ENCODE measurements at places on chromosomes 5 and 9.

DNA sequence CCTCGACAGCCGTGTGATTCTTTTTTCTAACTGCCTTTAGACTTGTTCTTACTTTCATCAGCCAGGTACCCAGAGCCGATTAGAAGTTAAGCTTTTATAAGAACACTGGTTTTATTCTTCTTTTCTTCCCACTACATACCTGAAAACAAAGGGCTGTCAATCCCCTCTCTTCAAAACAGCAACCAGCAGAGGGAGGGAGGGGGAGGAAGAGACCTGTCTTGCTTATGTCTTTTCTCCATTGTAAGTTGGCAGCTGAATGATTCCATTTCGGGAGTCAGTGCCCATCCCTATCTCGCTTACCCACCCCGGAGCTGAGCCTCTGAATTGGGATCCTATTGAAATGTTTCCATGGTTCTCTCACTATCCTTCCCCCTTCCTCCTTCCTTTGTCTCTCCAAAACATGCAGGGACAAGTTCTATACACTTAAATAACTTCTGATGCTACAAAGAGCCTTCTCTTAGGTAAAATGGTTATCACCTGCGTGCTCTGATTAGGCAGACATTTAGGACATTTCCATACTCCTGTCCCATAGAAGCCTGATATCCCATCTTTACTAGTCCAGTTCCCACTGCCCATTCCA is 83.9 kb upstream of the WWC1 start:
- DNase-seq = no peak

GRCh38 chr5:158382473-158382872 is 523.5 kb upstream of the CLINT1 start:
- DNase-seq = peak; percentile 70

- DNase-seq = no peak
Measured at GRCh38 chr9:4861736-4862451, 69.2 kb downstream of the RCL1 start.

DNA sequence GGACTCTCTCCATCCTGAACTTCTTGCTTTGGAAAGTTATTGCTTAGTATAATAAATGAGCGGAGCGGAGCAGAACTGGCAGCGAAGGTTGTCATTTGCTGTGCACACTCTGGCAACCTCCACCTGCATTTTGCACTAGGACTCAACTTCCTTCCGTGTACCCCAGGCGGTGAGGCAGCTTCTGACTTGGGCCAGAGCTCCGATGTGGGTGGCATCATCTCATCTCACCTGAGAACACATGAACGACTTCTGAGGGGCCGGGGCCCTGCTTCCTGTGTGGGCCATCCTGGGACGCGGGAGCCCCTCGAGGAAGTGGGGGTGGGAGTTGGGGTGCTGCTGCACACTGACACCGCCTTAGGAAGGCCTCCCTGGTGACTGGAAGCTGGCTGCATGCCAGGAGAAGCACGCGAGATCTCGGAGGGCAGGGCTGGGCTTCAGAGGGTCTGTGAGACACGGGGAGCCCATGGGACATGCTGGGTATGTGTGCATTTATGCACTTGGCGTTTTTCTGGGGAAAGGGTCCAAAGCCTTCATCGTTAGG is 56.5 kb upstream of the COL5A1 start:
- no peak for DNase-seq

DNA sequence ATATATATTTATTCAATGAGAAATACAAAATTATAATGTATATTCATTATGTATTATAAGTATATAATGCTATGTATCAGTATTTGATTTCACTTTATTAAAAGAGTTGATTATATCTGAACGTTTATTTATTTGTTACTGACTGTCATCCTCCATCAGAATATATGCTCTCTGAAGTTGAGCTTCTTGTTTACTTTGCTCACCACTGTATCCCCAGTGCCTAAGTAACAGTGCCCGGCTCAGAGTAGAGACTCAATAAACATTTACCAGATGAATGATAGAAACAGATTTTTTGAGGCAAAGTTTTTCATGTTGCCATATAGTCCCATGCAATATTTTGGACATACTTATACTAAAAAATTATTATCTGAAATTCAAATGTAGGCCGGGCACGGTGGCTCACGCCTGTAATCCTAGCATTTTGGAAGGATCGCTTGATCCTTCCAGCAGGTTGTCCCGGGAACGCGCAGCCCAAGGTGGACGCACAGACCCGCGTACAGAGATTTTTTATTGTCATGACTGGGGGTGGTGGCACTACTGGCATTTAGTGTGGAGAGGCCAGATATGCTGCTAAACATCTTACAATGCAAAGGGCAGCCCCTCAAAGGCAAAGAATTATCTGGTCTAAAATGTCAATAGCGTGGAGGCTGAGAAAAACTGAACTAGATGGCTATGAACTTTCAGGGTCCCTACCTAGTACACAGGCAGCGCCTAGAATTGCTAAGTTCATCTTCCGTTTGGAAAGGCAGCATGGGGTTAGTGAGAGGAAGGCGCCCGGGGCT is 761 bp upstream of the DNAJC25 start:
- no peak for DNase-seq

DNA sequence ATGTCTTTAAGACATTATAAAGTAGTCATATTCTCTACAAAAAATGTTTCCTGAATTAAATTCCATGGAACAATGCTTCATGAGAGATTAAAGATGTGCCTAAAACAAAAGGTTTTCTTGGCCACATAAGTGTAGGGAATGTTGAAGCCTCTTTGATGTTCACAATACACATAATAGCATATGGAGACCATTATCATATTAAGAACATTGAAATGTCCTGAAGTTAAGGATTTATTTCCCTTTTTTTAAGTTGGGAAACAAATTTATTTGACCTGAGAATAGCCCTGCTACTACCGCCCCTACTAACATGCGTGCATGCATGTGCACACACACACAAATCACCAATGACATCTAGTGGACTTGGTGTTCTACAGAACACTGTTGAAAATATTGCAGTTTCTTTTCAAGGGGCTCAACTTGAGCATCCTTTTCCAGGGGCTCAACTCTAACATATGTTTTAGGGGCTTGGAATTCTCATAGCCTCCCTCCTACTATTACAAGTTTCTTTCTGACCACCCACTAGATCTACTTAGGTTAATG is 124.9 kb upstream of the C6 start:
- no peak for DNase-seq

- no peak for DNase-seq
Measured at GRCh38 chr5:83472213-83472507, 616 bp downstream of the VCAN start.

GRCh38 chr5:164289526-164289925 is 784.1 kb downstream of the MAT2B start:
- no peak for DNase-seq

DNA sequence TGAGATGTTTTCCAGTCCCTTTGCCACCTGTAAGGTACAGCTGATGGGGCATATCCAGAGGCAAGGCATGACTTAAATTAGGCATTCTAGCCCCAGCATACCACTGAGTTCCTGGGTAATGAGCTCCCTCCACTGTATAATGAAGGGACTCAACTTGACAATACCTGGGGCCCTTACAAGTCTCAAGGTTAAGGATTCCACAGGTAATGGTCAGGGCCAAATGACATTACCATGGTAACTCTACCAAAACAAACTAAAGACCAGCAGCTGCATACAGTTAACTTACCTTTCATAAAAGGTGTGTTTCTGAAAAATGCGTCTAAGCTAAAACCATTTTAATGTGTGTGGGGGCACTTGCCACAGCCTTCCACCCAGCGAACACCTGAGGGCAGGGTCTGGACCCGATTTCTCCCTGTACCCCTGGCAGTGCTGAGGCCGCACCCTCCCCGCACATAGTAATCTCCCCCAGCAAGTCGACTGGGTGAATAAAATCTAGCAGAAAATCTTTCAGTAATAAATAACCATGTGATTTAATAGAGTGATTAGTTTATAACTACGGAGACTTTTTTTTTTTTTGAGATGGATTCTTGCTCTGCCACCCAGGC is 24.2 kb downstream of the CCDC69 start:
- DNase-seq = no peak

DNA sequence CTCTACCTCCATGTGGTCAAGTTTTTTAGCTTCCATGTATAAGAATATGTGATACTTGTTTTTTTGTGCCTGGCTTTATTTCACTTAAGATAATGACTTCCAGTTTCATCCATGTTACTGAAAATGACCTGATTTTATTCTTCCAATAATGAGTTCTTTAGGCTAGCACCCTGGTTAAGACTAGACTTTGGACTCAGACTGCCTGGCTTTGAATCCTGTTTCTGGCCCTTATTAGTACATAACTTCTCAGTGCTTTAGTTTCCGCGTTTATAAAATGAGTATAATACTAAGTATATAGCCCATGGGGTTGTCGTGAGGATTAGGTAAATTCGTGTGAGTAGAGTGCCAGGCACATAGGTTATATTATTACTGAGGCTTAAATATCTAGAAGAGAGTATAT is 18.5 kb downstream of the KIAA1958 start:
- DNase-seq = no peak

DNA sequence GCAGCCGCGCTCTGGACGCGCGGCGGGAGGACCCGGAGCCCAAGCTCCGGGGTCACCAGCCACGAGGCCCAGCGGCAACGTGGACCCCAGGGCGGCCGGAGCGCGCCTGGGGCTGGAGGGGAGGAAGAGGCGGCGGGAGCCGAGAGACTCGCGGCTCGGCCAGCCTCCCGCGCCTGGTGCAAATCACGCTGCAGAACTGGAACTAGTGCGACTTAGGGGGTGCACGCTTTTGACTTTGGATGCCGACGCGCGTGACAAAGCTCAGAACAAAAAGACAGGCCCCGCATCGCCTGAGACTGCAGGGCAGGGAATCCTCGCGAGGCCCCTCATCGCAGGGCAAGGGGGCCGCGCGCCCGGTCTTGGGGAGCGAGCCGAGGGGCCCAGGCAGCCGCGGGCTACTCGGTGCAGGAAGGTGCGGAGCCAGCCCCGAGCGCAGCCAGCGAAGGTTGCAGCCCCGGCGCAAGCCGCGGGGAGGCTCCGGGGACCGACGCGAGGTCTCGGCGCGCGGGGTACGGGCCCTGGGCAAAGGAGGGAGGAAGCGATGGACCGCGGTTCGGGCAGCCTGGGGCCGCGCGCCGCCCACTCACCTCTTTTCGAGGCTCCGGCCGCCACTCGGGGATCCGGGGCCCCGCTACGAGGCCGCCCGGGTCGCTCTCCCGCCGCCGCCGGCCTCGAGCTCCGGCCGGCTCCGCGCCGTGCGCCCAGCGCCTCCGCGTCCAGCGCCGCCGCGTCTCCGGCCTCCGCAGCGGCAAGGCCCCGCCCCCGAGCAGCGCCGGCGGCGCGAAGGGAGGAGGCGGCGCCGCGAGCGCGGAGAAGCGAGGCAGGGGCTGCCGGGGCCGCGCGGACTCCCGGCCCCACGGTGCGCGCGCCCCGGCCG is at the start of gene GOLM1:
TSS of gene GOLM1 (minus strand) at position 735 of the 877 bp plus-strand sequence. CDS start 20,238 bp downstream, outside the sequence.
- DNase-seq = peak; percentile 71

DNA sequence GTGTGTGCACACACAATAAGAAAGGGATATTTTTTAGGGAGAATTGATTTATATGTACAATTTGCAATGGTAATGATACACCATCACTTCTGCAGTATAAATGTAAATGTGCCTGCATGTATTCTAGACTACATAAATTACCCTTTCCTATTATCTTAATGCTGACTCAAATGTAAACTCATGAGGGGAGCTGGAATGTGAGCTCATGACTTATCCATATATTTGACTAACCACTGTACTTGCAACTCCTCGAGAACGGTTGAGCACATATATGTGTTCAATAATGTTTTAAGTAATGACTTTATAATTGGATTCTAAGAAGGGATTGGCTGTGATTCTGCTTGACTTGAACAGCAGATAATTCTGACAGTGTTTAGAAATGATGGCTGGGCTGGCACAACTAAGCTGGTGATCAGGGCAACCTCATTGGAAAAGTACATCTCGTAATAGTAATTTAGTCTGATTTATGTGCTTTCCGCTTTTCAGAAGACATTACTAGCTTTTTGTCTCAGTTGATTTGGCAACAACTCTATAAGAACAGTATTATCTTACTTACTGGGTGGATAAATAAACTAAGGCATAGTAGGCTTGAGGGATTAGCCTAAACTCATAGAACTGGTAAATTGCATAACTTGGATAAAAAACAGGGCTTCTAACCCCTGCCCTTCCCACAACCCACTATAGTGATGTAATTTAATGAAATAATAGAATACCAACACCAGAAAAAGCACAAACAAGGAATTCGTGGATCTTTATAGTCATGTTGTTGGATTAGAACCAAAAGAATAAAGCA is 130.2 kb upstream of the SPEF2 start:
- DNase-seq = no peak

- DNase-seq = no peak
Measured at GRCh38 chr9:133351908-133352634, 4.1 kb downstream of the RPL7A start.

- DNase-seq = peak; percentile 95
Measured at GRCh38 chr9:133121198-133121914, at the start of gene RALGDS. Gene RALGDS, minus strand, starts transcription at chr9:133121240. Its CDS starts 86 bp downstream, at chr9:133121154.

DNA sequence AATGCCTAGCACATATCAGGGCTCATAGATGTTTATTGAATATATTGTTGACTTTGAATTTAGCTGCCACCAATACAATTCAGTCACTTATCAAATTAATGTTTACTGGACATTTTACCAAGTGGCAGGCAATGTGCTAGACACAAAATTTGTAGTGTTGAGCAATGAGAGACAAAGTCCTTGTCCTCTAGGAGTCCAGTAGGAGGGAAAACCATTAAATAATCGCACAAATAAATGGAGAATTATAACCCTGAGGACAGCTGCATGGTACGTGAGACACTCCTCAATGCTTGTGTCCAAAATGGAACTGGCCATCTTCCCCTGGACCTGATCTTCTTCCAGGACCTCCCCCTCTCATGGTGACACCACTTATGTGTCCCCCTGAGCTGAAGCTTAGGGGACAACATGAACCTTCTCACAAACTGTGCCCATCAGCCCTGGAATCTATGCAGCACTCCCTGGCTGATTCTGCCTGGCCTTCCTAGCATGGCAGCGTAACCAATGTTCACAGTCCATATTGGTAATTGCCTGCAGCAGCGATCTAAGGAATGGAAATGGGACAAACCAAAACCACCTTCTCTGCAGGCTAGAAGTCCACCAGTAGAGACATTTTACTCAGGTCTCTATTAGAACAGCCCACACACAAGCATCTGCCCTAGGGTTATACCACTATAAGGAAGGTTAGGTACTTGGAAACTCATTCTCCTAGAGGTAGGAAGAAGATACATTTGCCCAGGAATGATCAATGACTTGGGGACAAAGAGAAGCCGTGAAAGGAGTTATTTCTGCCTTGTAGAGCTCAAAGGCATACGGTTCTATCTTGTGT is 75.5 kb downstream of the FGF1 start:
- DNase-seq = no peak

- no peak for DNase-seq
Measured at GRCh38 chr5:172850454-172850797, 16.4 kb downstream of the ERGIC1 start.

GRCh38 chr5:32949286-32949970 is 238.3 kb downstream of the NPR3 start:
- DNase-seq = no peak

DNA sequence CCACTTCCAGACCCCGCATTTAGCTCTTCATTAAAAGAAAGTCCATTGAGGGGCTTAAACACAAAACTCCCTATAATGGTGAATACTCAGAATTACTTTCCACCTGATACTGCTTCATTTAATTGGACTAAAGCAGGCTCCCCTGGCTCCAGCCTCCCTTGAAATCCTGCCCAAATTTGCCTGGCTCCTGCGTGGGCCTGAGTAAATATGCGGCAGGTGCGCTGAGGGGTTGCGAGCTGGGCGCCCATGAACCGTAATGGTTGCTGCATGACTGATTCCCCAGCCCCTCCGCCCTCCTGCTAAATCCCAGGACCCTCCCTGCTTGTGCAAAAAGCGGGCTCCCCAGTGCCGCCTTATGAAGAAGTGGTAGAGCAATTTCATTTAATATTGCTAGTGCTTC is 639.7 kb downstream of the BNC2 start:
- no peak for DNase-seq

- peak; percentile 65 for DNase-seq
Measured at GRCh38 chr5:175466700-175467318, 11.6 kb upstream of the SFXN1 start.

- peak; percentile 83 for DNase-seq
Measured at GRCh38 chr5:4700069-4700468, 440.1 kb upstream of the ADAMTS16 start.
